ENCODE measurements at places on chromosomes 11 and 22.

DNA sequence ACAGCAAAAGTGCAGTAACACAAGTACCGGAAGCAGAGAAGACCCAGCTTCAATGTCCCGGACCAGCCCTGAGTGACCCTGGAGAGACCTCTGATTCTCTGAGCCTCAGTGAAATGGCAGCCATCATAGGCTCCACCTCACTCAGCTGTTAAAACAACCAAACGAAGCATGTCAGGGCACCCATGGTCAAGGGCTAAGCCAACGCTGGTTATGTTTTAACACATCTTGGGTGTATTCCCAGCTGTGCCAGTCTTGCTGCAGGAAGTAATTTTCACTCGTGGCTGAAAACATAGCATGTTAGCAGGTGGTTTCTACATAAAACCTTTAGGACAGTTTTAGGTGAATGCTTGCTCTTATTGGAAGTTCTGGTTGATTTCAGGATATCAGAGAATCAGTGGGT is 30.9 kb downstream of the LMO2 start:
- no peak for DNase-seq

DNA sequence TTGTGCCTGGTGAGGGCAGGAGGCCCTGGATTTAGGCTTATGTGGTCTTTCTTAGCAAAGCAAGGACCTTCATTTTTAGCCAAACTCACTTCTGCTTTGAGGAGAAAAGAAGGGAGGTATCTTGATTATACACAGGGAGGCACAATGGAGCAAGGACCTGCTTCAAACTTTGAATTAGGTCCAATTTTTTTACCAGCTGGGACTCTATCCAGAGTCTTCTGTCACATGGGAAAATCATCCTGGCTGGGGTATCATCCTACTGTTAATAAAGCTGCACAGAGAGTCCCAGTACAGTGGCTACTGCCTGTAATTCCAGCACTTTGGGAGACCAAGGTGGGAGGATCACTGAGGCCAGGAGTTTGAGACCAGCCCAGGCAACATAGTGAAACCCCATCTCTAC is 87.8 kb downstream of the CWC15 start:
- DNase-seq: no peak

DNA sequence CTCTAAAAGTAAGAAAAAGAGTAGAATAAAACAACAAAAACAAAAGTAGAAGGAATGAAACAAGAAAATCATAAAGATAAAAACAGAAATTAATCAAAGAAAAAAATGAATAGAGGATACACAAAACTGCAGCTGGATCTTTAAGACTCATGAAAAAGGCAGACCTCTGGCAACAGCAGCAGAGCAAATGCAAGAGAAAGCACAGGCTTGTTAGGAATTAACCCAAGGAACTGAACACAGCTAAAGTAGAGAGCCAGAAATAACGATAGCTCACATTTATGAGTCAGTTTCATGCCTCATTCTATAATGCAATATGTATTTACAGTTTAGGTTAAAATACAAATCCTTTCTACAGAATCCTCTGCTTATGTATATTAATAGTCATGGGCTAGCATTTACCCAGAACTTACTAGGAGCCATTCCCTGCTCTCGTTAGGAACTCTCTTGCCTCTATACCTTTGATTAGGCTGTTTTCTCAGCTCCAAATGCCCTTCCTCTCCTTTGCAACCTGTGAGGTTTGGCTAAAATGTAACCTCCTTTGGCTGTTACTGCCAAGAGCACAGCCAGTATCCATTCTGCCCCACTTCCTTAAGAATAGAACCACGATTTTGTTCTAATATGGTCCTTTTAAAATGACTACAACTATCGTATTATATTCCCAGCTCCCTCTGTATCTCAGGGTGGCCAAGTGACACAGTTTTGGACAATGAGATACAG is 38.3 kb upstream of the NFAM1 start:
- DNase-seq: no peak

GRCh38 chr11:124978316-124978715 is 24.3 kb downstream of the CCDC15 start:
- DNase-seq: no peak

DNA sequence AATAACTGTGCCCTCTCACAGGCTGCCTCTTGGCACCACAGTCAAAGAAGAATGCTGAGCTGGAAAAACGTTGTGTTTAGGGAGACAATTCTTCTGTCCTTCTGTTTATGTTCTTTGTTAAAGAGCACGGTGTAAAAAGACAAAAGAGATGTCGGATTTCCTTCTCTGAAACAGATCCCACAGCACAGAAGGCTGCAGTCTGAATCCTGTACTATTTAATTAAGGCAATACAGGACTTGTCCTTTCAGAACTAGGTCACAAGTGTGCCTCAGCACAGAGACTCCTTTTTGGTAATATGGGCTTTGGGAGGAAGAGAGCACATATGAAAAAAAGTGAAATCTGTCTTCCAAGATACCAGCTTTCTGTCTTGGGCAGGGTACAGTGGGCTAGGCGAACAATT is 201.2 kb downstream of the NTM start:
- no peak for DNase-seq

DNA sequence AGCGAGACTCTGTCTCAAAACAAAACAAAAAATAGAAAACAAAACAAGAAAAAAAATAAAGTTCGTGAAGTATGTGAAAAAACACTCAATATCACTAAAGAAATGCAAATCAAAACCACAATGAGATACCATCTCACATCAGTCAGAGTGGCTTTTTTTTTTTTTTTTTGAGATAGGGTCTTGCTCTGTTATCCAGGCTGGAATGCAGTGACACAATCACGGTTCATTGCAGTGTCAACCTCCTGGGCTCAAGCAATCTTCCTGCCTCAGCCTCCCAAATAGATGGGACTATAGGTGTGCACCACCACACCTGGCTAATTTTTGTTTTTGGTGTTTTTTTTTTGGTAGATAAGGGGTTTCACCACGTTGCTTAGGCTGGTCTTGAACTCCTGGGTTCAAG is 37.5 kb downstream of the ATG16L2 start:
- no peak for DNase-seq

- DNase-seq: no peak
Observed at GRCh38 chr11:100624346-100624745, 62.7 kb upstream of the ARHGAP42 start.

DNA sequence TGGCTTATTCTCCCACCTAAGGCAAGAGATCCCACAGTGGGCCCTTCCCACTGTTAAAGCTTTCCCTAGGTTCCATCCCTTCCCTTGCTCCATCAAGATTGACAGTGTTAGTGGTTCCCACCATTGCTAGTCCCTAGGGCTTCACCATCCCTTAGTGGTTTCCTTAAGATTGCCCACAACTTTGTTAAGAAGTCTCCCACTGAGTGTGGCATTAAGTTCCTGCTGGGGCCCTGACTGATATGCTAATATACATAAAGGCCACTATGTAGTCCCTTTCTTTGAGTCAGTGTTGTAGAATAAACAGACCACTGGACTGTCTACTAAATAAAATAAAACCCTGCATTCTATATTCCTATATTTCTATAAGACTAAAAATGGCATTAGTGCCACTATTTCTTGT is 176.1 kb downstream of the GUCY1A2 start:
- no peak for DNase-seq

DNA sequence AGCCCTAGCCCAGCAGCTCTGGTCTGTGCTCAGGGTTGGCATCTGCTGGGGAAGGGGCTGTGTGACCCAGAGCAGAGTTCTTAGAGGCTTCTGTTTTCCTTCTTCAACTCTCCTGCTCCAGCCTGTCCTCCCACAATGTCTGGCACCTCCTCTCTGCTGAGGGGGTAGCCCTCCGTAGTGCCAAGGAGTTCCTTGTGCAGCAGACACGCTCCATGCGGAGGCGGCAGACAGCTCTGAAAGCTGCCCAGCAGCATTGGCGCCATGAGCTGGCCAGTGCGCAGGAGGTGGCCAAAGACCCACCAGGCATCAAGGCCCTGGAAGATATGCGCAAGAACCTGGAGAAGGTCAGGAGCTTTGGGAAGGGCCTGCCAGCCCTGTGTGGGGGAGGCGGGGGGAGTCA is 69.3 kb downstream of the CEP164 start:
- no peak for DNase-seq

DNA sequence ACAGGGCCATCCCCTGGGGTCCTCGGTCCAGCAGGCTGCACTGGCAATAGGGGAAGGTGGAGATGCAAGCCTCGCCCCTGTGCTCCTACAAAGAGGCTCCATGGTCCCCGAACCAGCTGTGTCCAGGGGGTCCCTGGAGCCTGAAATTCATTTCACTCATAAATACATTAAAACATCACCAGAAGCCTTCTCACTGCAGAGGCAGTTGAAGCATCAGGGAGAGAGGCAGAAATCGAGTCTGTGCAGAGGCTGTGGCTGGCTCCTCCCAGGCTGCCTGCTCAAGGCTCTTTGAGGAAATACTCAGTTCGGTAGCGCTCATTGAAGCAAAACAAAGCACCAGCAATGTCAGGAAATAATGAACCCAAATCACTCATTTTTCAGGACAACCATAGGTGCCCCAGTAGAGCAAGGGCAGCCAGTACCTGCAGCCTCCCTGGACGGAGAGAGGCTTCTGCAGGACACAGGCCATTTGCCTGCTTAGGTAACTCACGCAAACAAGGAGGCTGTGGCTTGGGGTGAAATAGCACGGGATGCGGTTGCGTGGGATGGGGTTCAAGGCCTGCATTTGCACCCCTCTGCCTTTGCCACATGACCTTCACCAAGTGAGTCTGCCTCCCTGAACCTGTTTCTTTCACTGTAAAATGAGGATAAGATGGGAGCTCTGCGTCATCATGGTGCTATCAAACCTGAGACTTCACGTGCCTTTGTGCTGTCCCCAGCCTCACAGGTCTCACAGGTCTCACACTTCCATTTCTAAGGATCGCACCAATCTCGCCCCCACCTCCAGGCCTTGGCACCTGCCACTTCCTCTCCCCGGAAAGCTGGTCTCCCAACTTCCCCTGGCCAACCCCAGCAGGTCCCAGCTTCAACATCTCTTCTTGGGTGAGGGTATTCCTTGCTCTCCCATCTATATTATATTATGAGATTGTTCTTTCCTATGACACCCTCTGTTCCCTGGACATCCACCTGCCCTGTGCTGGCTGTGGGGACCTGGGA is 84.3 kb upstream of the SHISAL1 start:
- DNase-seq: no peak

GRCh38 chr11:128848815-128849455 is 18.2 kb downstream of the KCNJ1 start:
- DNase-seq: peak; percentile 55

DNA sequence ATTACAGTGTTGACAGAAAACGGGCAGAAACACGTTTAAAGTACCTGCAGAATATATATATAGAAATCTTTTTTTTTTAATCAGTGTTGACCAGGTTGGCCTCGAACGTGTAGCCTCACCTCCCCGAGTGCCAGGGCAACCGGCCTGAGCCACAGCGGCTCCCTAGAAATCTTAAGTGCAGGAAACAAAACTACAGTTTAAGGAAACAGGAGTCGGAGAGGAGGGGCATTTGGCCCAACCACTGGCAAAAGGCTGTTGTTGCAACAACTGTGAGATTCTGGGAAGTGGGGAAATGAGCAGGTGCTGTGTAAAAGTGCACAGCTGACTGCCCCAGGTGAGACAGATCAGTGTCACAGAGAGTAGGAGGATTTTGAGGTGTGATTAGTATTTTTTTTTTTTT is 3.7 kb downstream of the YWHAH start:
- DNase-seq: no peak

- DNase-seq: no peak
Observed at GRCh38 chr11:44941259-44942021, 9.2 kb downstream of the TP53I11 start.

DNA sequence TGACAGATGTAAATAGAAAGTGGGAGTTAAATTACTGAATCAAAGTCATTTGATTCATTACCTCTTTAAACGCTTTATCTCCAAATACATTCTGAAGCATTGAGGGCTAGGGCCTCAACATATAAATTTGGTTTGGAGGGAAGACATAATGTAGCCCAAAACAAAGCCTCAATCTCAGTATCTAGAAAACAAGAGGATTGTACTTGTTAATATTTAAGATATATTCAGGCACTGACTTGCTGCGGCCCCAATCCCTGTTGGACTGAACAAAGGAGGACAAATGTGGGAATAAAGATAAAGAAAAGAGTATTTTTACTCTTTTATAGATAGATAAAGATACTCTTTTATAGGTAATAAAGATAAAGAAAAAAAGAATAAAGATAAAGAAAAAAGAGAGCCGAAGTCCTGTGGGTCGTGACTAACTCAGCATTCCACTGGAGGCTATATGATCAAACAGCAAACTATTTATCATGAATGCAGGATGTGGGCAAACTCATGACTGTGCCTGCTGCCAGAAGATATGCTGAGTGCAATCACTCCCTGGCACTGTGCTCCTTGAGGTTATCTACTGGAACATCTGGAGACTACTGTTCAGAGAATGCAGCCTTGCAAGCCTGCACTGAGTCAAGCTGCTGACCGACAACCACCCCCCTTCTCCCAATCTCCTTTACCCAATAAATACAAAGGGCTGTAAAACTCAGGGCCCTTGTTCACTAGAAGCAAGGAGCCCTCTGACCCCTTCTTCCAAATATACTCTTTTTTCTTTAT is 6.9 kb downstream of the OR10V1 start:
- no peak for DNase-seq

- no peak for DNase-seq
Observed at GRCh38 chr11:70569996-70570692, 171.8 kb downstream of the CTTN start.

DNA sequence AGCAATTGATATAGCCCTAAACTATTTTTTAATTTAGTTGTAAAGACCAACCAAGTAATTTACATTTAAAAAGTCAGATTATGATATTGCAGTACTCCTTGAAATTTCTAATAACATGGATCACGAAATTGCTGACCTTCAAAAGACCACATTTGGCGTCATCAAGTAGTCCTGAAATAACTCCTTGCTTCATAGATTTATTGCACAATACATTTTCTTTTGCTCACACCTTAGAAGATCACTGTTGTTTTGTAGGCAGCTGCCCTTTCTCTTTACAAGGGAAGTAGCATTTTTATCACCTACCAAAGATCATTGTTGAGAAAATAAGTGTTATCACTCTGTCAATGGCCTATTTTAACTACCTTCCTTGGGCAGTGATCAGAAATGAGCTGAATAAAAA is 815.8 kb downstream of the METTL15 start:
- DNase-seq: no peak

DNA sequence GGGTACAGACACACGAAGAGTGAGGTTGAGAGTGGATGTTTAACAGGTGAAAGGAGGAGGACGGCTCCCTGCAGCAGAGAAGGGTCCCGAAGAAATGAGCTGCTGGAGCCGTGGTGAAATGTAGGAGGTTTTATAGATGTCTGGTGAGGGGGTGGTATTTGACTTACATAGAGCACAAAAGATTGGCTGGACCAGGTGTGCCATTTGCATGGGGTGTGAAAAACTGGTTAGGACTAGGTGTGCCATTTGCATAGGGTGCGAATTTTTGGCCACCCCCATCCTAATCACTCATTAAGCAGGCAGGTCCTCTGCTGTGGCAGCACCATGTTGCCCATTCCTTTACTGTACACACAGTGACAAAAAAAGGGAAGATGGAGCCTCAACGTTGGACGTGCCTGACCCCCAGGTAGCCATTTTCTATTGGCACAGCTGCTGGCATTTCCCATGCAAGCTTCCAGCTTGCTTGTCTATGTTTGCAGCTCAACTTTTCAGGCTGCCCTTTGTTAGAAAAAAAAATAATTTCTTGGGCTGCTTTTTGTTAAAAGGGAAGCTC is 581.7 kb upstream of the B3GAT1 start:
- DNase-seq: no peak

- no peak for DNase-seq
Observed at GRCh38 chr11:35337136-35337913, 82.0 kb downstream of the SLC1A2 start.

- DNase-seq: no peak
Observed at GRCh38 chr22:23184764-23185113, 4.4 kb downstream of the BCR start.
